Tibial artery (tissue), 4 donors: ENCODE measurements at places on chromosomes 13 and 19.
A peak's percentile ranks its signal among the peaks of the same experiment; 100 is the strongest.

DNA sequence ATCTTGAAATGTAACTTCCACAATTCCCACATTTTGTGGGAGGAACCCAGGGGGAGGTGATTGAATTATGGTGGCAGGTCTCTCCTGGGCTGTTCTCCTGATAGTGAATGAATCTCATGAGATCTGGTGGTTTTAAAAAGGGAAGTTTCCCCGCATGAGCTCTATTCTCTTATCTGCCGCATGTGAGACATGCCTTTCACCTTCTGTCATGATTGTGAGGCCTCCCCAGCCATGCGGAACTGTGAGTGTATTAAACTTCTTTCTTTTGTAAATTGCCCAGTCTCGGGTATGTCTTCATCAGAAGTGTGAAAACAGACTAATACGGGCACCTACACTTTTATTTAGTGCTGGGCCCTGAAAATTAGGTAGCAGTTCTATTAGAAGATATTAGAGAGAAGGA is 45.8 kb downstream of the TNFSF13B start:
- DNase-seq = no peak

DNA sequence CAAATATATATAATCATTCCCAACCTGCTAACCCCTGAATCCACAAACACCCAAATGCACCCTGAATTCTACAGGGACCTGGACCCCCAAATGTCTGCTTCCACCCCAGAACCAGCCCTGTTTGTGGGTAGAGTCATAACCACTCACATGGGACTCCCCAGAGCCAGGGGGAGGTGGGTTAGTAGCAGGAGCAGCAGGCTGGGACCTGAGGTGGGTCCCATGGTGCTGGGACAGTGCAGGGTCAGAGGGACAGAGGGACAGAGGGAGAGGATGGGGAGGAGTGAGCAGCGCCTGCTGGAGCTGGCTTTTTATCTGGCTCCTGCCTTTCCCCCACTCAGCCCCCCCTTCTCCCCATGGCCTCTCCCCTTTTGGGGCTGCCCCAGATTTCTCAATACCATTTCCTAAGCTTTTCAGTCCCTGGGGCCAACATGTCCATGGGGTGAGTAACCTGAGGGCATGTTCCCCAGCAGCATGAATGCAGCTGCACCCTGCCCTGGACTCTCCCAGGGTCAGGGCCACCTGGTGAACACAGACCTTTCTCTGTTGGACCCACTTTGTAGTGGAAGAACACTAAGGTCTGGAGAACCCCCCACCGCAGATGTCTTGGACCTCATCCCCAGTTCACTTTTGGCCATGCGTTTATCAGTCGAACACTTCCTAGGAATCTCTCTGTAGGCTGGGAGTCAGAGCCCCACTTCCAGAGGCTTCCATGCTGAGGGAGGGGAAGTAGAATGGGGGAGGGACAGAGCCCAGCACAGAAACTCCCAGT is at the start of gene C3:
Gene C3 (minus strand): TSS at position 282 of the 769 bp plus-strand sequence. CDS start 61 bp downstream, at position 221.
- DNase-seq = peak; percentile 84

DNA sequence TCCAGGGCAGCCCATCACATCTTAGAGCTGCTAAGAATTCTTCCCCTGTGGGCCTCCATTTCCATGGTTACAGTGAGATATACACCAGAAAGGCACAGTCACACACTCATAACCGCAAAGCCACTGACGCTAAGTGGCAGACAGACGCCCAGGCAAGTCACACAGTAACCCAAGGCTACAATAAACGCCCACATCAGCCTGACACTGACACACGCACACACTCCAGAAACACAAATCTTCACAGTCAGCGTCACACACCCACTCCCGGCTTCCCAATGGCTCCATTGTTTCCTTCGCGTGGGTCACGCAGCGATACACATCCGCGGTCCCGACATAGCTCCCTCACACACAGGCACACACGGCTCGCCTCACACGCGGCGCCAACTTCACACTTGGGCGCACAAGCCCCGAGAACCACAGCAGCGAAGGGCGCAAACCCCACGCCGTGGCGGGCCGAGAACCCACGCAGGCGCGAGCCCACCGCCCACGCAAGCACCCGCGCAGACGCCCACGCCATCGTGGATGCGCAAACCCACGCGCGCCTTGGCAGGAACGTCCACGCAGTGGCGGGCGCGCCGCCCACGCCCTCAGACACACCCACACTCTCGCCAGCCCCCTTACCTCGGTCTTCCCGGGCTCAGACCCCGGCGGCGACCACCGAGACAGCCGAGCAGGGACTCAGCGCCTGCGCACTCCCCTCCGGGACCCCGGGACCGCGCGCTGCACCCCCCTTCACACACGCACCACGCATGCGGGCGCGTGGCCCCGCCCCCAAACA is at the start of gene ZNF667:
Gene ZNF667 (minus strand): TSS at position 695 of the 778 bp plus-strand sequence. CDS start 14,975 bp downstream, outside the sequence.
- DNase-seq = no peak

DNA sequence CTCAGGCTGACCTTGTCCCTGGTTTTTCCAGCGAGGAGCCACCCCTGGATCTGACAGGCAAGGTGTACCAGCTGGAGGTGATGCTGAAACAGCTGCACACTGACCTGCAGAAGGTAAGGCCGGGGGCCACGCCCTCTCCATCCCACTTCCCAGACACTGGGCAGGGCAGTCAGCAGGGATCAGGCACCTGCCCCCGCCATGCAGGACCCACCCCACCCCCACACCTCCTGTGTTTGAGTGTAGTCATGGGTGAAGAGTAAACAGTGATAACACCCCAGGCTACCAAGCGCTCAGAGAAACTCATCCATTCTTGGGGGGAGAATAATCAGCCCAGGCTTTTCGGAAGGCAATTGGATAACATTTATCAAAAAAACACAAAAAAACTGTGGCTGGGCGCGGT is 19.9 kb downstream of the DPF1 start:
- no peak for DNase-seq

- no peak for DNase-seq
Observed at GRCh38 chr13:35499196-35499662, 22.7 kb upstream of the MAB21L1 start.

GRCh38 chr13:47066226-47066625 is 169.4 kb upstream of the HTR2A start:
- DNase-seq = no peak

DNA sequence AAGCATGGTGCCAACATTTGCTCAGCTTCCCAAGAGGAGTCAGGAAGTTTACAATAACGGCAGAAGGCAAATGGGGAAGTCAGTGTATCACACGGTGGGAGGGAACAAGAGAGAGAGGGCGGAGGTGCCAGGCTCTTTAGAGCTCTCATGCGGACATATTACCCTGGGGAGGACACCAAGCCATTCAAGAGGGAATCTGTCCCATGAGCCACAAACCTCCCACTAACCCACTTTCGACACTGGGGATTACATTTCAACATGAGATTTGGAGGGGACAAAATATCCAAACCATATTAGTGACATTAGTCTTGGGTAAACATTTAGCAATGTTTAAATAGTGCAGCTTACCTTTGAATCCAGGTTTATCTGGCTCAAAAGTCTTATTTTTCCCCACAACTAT is 69.9 kb downstream of the SLAIN1 start:
- DNase-seq = no peak

GRCh38 chr19:876780-877314 is 16.1 kb downstream of the MED16 start:
- no peak for DNase-seq

DNA sequence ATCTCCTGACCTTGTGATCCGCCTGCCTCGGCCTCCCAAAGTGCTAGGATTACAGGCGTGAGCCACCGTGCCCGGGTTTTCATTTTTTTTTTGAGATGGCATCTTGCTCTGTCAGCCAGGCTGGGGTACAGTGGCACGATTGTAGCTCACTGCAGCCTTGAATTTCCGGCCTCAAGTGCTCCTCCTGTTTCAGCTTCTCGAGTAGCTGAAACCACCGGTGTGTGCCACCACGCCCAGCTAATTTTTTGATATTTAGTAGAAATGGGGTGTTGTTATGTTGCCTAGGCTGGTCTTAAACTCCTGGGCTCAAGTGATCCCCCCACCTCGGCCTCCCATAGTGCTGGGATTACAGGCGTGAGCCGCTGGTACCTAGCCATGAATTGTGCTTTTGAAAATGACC is 5.9 kb downstream of the ADAT3 start:
- DNase-seq = no peak

- DNase-seq = no peak
Observed at GRCh38 chr13:44312131-44312530, 61.5 kb upstream of the SERP2 start.

DNA sequence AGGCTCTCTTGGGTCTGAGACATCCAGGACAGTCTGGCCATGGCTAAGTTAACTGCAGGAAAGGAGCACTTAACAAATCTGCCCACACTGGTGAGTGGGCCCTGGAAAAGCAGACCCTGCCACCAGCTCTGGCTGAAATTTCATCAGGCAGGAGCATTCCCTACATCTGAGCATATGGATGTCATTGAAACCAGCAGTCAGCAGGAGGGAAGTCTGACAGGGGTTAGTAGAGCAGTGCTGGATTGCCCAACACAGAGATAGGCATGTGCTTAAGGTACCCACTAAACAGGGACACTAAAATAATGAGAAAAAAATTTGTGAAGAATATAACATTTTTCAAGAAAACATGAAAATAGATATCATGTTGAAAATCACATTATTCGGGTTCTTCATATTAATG is 13.6 kb upstream of the ACOD1 start:
- no peak for DNase-seq

DNA sequence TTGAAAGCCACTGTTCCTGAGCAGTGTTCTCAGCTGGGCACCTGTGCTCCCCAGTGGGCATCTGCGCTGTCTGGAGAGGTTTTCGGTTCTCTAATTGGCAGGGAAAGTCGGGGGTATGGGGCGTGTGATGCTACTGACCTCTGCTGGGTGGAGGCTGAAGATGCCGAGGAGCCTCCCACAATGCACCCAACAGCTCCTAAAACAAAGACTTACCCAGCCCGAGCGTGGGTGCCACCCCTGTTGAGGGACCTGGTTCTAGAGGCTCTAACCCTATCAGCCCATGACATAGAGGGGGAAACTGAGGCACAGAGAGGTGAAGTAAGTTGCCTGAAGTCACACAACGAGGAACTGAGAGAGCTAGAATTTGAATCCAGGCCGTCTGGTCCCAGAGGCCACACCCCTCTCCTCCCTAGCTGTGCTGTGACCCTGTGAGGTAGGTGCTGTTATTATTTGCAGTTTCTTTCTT is 2.3 kb downstream of the SPACA4 start:
- DNase-seq = no peak

DNA sequence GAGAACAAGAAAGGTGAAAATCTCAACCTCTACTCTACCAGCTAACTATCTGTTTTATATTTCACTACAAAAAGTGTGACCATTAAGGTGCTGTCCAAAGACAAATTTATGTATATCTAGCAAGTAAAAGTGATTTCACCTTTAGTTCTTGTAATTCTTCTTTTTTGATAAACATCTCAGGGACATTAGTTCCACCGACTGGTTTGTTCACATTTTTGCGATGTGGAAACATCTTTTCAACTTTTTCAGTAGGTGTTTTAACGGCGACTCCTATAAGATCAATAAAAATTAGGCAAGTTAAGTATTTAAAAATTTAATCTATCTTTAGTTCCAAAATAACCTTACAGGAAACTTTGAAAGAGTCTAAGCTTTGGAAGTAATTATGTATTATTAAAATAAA is 33.3 kb downstream of the CLDN10 start:
- DNase-seq = no peak
